ENCODE measurements at places on chromosomes 6 and 20.
A peak's percentile ranks its signal among the peaks of the same experiment; 100 is the strongest.

DNA sequence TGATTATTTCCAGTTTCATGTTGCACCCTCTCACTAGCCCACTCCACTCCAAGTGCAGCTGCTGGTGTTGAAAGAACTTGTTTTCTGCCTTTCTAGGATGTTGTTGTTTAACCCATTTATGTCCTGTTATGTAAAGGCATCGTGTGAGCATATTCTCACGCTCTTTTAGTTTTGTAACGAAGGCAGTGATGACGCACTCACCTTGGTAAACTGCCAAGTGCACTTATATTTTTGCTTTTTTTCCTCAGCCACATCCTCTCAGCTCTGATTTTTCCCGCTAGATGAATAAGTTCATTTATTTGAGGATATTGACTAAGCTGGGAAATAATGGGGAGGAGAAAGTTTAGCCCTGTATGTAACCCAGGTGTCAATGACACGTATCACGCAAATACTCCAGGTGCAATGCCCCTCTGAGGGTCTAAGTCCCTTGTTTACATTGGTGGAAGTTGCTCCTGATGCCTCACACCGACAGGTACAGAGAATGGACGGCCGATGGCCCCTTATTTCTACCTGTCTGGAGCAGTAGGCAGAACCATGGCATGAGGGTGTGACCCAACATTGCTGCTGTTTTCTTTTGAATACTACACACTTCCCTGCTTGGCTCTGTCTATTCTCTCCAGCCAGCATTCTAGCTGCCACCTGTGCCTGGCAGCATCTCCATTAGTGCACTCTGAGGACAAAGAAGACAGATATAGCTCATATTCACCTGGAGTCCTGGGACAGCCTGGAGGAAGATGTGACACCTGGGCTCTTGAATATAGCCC lies 132.7 kb upstream of the SLC24A3 start:
- no peak for DNase-seq

DNA sequence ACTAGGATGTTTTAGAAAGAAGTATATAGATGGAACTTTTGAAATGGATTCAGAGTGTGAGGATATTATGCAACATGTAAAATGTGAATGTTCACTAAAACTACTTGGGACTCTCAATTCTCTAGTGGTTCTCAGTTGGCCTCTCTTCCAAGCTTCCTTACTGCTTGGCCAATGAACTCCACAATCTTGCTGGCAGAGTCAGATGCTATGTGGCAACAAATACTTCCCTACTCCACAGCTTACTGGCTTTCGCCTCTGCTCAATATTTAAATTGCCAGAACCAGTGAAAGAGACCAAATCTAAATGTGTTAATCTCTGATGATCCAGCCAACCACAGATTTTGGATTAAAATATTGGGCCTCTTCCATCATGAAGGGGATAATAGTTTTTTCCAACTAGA lies 138.4 kb downstream of the HTR1B start:
- no peak for DNase-seq

DNA sequence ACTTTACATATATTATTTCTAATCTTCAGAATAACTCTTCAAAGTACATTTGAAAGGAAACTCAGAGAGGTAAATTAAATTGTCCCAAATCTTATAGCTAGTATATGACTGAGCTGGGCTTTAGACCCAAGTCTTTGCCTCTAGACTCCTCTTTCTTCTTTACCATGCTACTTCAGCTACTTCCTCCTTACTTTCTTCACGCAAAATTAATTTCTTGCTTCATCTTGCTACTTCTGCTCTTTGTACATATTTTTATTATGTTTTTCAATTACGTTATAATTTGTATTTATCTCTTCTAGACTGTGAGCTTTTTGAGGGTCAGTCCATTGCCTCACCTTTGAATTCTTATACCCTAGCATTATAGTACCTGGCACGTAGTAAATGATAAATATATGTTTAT lies 5.3 kb downstream of the TMEM170B start:
- no peak for DNase-seq

DNA sequence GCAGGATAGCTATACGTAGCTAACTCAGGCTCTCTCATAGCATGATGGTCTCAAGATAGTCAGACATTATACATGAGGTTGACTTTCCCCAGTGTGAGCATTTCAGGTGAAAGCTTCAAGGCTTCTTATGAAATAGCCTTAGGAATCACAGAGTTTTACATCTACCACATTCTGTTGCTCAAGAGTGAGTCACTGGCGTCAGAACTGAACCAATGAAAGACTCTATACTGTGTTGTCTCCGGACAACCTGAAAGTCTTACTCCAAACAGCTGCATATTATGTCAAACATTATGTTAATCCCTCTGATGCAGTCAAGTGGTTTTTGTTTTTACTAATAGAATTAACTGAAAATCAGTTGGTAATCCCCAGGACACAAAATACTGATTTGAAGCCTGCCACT lies 79.8 kb upstream of the TRDN start:
- no peak for DNase-seq

DNA sequence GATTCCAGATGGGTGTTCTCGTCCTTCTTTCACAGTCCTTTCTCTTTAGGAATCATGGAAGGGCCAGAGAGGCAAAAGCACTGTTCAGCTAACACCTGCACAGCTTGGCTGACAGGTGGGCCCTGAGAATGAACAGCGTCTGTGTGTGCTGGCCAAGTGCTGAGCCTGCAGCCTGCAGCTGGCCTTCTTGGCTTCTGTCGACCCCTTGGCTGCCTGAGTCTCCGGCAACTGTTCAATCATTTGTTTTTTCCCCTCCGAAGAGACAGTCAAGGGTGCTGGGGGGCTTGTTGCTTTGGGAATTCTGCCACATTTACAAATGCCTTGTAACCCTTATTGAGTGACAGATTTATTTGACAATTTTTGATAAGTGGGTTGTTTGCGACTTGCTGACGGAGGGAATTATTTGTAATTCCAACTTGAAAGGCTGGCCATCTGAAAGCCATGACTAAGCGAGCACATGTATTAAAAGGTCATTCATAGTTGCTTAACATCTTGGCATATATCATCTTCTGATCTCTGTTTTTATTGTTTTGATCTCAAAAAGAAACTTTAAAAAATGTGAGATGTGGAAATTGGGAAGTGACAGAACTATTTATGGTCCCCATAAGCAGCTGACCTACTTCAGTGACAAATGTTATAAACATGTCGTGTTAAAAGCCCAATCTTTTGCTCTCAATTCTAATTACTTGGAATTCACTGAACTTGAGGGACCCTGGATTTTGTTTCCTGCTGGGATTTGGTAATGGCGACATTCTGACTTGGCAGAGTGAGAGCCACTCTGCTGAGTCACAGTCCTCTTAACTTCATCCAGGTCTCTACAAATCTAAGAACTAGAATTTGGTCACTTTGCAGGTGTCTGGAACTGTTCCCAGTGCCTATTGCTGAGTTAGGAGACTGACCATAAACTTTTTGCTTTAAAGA lies 41.9 kb upstream of the FERMT1 start:
- DNase-seq: no peak

GRCh38 chr6:147724454-147724853 lies 216.0 kb downstream of the SAMD5 start:
- no peak for DNase-seq

GRCh38 chr20:822651-823573 lies 10.6 kb upstream of the FAM110A start:
- DNase-seq: no peak

GRCh38 chr6:156865019-156865629 lies 87.9 kb downstream of the ARID1B start:
- no peak for DNase-seq

GRCh38 chr6:52576054-52576391 lies 837 bp downstream of the TRAM2 start:
- no peak for DNase-seq

GRCh38 chr20:47043086-47043485 lies 148.4 kb downstream of the EYA2 start:
- DNase-seq: no peak

DNA sequence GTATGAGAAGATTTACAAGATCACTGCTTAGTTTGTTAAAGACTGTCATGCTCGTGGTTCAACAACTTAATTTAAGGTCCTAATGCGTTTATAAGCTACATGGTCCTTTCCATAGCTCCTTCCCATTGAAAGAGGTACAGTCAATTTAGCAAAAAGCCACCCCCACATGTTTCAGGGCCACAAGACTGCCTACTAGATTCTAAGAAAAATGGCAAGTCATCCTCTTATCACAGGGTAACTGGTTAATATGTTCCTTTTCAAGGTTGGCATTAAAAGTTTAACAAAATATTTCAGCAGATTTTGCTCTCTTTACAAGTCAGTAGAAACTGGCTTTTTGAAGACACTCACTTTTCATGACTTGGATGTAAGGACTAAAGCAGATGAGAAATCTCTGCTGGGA lies 15.7 kb downstream of the GSTA3 start:
- peak; percentile 14 for DNase-seq

DNA sequence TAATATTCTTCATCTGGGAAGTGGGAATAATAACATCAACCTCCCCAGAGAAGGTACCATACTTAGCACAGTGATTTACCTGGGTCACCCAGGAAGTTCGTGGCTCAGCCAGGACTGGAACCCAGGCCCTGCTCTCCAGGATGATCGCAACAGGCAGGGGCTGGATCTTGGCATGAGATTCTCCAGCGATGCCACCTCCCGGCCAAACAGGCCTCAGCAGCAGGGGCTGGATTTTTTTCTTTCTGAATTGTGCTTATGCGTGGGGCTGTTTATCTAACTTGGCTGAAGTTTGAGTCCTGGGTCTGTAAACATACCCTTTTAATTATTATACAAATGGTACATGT lies 129.5 kb upstream of the PTPN1 start:
- DNase-seq: no peak

GRCh38 chr6:20583444-20583800 lies 49.2 kb downstream of the CDKAL1 start:
- no peak for DNase-seq

DNA sequence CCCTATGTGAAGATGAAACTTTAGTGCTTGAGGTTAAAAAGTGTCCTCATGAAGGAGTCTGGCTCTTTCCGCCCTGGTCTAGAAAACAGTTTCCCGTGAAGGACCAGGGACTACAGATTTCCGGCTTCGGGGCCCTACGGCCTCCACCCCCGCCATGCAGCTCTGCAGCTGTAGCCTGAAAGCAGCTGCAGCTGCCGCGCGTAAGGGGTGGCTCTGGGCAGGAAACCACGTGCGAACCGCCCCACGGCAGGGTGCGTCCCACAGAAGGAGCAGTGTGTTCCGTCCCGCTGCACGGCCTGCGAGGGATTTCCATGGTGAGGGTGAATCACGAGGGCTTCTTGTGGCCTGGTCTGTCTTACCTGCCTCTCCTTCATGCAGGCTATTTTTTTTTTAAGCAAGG lies 117.0 kb downstream of the ERMARD start:
- peak; percentile 84 for DNase-seq

- no peak for DNase-seq
These were observed 14.7 kb upstream of the RBBP8NL start for GRCh38 chr20:62441987-62442539.

DNA sequence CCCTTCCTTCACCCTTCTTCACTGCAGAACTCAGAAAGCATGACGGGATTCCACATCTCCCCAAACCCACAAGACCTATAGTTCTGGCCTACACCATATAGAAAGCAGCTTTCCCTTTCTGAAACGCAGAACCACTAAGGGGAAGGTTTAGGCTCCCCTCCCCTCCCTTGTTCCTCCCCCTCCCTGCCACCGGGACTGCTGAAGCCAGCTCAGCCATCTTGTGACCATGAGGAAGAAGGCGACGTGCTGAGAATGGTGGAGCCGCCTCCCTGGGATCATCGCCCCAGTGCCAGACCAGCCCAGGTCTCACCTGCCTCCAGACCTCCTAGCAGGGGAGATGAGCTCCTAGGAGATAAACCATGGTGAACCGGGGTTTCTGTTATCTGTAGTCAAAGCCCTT lies 19.6 kb downstream of the SERPINB6 start:
- DNase-seq: peak; percentile 91

- no peak for DNase-seq
These were observed 394.4 kb upstream of the CDH4 start for GRCh38 chr20:60857708-60858107.
